HepG2 (cell line): ENCODE measurements at places on chromosomes 6 and 20.

GRCh38 chr6:39821742-39822532 lies 29.8 kb downstream of the DAAM2 start:
- DNase-seq, result no peak

- DNase-seq, result no peak
These were observed 150.0 kb upstream of the SPACA1 start for GRCh38 chr6:87897663-87898062.

DNA sequence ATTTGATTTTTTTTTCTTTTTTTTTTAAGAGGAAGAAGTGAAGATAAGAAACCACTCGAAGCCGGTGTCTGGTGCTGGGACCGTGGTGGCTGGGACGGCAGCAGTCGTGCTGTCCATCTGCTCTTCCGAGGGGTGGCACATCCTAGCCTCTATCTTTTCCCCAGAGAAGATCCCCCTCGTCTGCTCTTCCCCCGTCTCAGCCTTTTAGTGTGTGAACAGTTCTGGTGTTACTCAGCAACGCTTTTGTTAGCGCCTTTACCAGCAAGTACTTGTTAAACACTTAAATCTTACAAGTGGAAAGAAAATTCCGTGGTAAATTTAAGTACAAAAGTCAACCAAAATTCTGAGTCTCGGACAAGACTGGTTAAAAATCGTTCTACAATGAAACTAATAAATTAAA lies 90.1 kb downstream of the RSPH3 start:
- DNase-seq, result no peak

DNA sequence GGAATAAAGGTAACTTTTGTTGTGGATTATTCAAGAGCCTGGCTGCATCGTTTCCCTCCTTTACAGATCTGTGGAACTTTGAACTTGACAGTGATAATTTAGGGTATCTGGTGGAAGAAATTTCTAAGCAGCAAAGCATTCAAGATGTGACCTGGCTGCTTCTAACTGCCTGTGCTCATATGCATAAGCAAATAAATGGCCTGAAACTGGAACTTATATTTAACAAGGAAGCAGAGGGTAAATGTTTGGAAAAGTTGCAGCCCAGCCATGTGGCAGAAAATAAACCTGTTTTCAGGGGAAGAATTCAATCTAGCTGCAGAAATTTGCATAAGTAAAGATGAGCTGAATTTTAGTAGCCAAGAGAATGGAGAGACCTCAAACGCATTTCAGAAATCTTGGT lies 173.5 kb downstream of the C6orf118 start:
- DNase-seq, result no peak

DNA sequence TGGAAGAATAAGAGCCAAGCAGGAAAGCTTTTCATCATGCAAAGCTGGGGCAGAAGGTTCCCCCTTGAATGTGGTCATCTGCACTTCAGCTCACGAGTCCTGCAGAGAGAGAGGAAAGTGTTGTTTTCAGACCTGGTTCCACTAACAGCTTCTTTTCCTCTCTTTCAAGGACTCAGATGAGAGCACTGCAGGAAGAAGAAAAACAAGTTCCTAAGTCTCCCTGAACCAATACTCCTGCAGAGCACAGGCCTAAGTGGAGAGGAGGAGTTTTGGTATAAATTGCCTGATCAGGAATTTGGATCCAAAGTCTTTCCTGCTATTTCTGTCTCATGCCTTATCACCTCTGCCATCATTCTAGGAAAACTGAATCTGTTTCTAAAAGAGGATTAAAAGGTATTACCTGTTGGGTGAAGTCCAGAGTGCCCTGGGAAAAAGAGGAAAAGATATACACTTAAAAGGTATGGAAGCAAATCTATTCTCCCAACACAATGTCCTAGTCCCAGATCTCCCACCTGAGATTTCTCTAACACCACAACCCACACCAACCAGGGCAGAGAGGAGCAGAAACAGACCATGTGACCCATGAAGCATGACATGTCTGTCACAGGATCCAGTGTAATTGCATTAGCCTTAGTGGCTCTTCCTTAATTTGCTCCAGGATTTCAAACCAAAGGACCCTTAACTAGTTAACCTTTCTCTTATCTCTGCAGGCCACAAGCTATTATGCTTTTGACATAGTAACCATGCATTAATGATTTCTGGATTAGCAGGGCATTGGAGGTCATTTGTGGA lies 12.2 kb downstream of the HLA-DRB5 start:
- no peak for DNase-seq

GRCh38 chr20:44832724-44833123 lies 22.4 kb upstream of the RIMS4 start:
- no peak for DNase-seq

DNA sequence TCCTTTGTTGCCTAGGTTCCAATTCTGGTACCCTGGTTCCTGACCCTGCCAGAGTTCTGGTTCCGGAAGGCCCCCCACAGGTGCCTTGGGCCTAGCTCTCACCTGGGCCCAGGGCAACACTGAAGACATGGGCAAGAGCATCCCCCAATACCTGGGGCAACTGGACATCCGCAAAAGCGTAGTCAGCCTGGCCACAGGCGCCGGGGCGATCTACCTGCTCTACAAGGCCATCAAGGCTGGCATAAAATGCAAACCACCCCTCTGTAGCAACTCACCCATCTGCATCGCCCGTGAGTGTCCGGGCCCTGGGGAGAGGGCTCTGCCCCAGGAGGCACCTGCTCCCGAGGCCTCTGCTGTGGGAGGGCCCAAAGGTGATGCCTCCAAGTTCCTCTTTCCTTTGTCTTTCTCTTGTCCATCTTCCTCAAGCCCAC lies at the start of gene ARMC12:
TSS of gene ARMC12 (plus strand) at position 51 of the 431 bp plus-strand sequence. CDS start at position 128, 77 bp downstream.
- DNase-seq, result no peak
